ENCODE measurements at places on chromosomes 6 and 20. TPM values are rescaled to one million over a fixed set of nuclear protein-coding genes. Genes with fewer than 3 reads are reported as not detected.

Gene SLC52A3
- not detected for polyA plus RNA-seq

Gene PTCRA
- polyA plus RNA-seq: not detected

Gene ENPP4
- 4.6 TPM for polyA plus RNA-seq

Gene C6orf15
- not detected for polyA plus RNA-seq

Gene MICAL1
- polyA plus RNA-seq: 13.2 TPM

Gene RHAG
- polyA plus RNA-seq: not detected

Gene CTCFL
- polyA plus RNA-seq: not detected

Gene SH3BGRL2
- 1.3 TPM for polyA plus RNA-seq

Gene IFNGR1
- 28.4 TPM for polyA plus RNA-seq

Gene RBBP8NL
- not detected for polyA plus RNA-seq

Gene CABLES2
- polyA plus RNA-seq: 0.83 TPM

Gene HSPA1L
- polyA plus RNA-seq: 1.6 TPM

Gene MATN4
- not detected for polyA plus RNA-seq

Gene MYLK2
- not detected for polyA plus RNA-seq

Gene KCNK15
- polyA plus RNA-seq: not detected

Gene SLC26A8
- not detected for polyA plus RNA-seq

Gene IL17F
- polyA plus RNA-seq: 0.34 TPM

Measured in naive thymus-derived CD8-positive, alpha-beta T cell (primary cell).